Naive thymus-derived CD8-positive, alpha-beta T cell (primary cell): ENCODE measurements at places on chromosomes 16 and 17. TPM values are rescaled to one million over a fixed set of nuclear protein-coding genes. Genes with fewer than 3 reads are reported as not detected.

The TPSG1 gene
- total RNA-seq, result not detected

The C17orf78 gene
- not detected for total RNA-seq

The HSF5 gene
- total RNA-seq, result 3.0 TPM

The MMP25 gene
- 0.38 TPM for total RNA-seq

The TACO1 gene
- 15.5 TPM for total RNA-seq

The SLFN14 gene
- not detected for total RNA-seq

DNA sequence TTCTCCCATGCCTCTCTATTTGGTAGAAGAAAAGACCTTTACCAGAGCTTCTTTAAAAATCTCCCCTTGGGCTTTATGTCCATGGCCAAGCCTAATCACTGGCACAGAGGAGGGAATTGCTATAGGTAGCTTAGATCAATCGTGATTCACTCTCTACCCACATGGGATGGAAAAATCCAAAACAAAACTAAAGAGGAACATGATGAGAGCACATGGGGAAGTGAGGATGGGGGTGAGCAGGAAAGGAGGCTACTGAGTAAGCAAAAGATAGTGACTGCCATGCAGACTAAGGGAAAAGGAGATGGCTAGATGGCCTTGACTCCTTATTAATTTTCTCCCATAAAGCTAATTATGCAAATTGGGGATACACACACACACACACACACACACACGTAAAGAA is 201.2 kb downstream of the HS3ST3A1 start:
- no peak for DNase-seq

- DNase-seq, result no peak
Observed at GRCh38 chr16:12253731-12254130, 277.2 kb downstream of the SNX29 start.

DNA sequence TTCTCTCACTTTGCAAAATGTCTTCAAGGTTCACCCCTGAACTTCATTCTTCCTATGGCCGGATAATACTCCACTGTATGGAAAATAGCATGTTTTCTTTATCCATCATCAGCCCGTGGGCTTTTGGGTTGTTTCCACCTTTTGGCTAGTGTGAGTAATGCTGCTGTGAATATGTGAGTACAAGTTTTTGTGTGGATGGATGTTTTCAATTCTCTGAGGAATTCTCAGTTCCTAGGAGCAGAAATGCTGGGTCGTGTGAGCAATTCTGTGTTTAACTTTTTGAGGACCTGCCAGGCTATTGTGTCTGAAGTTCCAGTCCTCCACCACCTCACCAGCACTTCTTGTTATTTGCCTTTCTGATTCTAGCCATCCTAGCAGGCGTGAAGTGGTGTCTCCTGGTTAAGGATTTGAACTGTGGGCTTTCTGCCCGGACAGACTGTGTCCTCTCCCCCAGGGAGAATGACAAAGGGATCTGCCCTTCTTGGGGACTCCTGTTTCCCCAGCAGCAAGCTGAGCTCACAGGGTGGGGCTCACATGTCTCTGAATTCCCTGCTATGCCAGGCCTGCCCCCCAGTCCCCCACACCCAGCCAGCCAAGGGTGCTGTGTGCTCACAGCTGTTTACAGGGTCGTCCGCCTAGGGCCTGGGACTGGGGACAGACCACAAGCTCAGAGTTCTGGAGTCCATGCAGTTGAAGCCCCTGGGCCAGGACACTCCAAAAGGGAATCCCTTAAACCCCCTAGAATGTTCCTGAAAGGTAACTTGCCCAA is 92.2 kb upstream of the CIBAR2 start:
- DNase-seq, result no peak

GRCh38 chr17:58318065-58318481 is 10.5 kb downstream of the TSPOAP1 start:
- no peak for DNase-seq

GRCh38 chr17:18039535-18040260 is 490 bp downstream of the GID4 start:
- no peak for DNase-seq

DNA sequence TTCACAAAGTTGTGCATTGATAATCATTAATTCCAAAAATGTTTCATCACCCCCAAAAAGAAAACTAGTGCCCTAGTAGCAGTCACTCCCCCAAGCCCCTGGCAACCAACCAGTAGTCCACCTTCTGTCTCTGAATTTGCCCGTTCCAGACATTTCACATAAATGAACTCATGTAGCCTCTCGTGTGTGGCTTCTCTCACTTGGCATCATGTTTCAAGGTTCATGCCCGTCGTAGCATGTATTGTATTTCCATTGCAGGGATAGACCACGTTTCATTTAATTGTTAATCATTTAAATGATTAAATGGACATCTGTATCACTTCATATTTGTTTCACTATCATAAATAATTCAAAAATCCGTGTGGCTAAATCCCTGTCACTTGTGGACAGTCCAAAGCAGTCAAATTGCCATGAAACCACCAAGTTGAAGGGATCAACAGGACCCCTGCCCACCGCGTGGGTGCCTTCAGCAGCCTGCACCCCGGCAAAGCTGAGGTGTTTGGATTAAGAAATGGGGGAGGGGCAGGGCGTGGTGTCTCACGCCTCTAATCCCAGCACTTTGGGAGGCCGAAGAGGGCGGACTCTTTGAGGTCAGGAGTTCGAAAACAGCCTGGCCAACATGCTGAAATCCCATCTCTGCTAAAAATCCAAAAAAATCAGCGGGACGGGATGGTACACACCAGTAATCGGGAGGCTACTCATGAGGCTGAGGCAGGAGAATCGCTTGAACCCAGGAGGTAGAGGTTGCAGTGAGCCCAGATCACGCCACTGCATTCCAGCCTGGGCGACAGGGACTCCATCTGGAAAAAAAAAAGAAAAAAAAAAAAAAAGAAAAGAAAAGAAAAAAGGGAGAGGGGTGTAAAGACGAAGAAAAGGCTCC is 8.7 kb upstream of the FLYWCH2 start:
- DNase-seq, result no peak

DNA sequence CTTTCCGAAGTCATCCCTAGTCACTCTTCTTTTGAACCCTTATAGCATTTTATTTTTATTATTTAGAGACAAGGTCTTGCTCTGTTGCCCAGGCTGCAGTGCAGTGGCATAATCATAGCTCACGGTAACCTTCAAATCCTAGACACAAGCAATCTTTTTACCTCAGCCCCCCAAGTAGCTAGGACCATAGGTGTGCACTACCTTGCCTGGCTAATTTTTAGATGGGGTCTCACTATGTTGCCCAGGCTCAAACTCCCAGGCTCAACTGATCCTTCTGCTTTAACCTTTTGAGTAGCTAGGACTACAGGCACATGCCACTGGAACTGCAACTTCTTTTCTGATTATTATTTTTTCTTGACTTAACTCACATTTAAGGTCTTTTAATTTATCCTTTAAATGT is 33.0 kb upstream of the TMEM97 start:
- DNase-seq, result no peak

DNA sequence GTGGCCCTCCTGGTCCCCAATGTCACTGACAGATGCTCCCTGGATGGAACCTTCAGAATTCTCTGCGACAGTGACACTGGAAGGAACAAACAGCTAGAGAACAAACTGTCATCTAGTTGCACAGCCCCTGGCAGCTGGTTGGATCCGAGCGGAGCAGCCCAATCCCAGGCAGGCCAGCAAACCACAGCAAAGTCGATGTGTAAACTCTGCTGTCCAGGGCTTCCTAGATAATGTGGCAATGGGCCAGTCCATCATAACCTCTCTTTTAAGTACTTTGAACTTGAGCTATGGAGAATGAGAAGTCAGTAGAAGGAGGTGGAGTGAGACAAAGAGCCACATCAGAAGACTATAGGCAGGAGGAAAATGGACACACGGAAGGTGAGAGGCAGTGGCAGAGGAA is 323.0 kb downstream of the CBLN1 start:
- DNase-seq, result no peak
